Cortex of kidney (tissue), 1 donor: ENCODE measurements at places on chromosomes 2 and 18.

DNA sequence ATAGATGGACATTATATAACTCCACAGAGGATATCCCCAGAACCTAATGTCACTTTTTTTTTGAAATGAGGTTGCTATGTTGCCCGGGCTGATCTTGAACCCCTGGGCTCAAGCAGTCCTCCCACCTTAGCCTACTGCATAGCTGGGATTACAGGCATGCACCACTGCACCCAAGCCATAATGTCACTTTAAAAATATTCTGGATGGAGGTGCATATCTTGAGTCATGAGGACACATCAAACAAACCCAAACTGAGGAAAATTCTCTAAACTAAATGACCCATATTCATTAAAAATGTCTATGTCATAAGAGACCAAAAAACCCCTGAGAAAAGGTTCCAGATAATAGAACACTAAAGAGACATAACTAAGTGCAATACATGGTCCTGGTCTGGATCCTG lies 36.3 kb downstream of the OSGEPL1 start:
- no peak for DNase-seq

GRCh38 chr2:18930971-18931370 lies 341.6 kb upstream of the NT5C1B start:
- no peak for DNase-seq

DNA sequence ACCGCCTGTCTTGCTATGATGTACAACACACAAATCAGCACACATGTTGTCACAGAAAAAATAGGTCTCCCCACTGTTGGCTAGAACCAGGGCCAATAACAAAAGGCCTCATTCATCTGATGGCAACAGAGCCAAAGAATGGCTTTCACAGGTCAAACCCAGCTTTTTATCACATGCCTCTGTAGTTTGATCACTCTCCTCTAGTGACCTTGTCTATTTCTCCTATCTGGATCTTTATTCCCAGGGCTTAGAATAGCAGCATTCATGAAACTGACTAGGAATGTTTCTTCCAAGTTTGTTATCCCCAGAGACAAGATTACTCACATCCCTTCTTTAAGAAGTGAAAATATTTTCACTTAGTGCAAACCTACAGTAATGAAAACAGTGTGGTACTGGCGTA lies 285.8 kb upstream of the GYPC start:
- DNase-seq = no peak

DNA sequence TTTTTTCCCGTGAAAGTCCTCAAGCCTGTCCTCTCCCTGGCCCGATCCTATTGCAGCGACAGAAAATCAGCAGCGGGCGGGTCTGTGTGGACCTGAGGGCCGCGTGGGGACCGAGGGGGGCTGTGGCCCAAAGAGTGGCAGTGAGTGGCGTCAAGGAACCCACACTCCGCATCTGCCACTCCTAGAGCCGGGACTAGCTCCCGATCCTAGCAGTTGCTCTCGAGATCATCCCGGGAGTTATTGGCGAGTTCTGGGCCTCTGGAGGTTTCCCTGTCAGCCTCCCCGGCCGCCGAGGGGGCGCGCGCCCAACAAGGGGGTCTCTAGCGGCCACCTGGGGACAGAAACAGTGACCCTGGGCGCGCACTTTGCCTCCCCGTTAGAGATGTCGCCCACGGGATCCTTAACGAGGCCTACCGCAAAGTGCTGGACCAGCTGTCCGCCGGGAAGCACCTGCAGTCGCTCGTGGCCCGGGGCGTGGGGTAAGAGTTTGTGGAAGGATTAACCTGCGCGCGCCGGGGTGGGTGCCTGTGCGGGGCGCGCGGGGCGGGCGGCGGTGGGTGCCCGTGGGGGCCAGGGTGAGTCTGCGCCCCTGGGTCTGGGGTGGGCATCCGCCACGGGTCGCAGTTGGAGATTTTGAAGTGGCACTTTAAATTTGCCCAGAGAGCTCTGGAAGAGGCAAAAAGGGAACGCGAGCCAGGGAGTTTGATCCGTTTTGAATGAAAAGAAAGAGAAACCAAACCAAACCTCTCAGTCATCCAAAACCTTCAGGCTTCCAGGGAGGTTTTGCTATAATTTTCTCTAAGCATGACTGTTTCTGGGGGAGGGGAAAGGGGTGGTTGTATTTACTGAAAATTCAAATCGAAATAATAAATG lies 3.5 kb downstream of the ADCYAP1 start:
- no peak for DNase-seq

DNA sequence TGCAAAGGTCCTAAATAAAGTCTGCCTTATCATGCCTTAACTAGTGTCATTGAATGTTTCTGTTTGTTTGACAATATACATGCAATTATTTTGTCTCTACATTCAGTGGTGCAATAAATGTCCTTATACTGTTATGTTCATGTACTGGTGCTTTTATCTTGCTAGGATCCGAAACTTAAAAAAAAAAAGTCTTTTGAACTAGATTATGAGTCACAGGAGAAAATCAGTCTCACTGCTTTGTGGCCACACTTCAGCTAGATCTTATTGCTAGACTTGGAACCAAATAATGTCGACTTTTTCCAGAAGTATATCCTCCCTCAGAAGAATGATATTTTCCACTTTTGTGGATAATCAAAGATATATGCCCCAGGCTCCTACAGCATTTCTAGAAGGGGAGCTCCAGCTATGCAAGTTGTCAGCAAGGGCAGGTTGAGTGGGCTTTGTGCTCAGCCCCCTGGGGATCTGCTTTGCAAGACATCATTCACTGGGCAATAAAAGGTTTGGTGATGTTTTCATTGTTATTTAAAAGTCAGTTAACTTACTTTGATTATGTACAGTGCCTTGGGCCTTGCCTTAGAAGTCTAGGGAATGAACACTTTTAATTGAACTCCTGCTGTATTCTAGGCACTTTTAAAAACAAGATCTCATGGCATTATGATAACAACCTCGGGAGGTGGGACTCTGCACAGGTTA lies 157.1 kb upstream of the LRRTM1 start:
- DNase-seq = no peak

DNA sequence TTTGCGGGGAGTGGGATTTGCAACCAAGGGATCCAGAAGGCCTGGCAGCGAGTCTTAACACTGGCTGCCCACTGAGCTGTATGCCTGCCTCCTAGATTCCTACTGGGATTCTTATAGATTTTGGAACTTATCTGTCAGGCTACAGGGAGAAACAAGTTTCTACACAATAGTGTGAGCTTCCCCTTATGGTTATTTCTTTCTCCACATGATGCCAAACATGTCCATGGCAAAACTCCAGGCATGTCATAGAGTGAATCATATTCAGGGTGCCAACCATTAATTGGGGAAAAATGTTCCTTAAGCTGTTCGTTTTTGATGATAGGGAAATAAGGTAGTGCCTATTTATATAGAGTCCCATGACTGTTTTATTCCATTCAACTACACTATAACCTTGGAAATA lies 1185.2 kb upstream of the CELF4 start:
- no peak for DNase-seq

DNA sequence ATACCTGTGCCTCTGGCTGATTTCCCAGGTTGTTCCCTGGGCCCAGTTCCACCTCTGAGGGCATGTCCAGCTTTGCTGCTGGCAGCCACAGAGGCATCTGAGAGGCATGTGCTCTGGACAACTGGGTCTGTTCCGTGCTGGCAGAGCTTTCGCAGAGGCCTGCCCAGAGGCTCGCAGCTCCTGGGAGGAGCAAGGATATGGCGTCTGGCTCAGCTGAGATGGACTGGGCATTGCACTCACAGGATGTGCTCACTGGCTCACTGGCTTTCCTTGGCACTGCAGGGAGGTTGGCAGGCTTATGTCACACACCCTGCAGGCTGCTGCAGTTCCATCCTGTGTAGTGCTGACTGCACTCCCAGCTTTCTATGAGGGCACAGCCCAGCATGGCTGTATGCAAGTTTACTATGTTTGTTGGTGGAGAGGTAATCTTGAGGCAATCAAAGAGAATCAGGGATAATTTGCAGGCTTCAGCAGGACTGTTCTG lies 172.3 kb downstream of the PRKCE start:
- no peak for DNase-seq

GRCh38 chr18:75574187-75574586 lies 146.7 kb upstream of the SMIM21 start:
- no peak for DNase-seq

- no peak for DNase-seq
These were observed 32.8 kb downstream of the ZNF892 start for GRCh38 chr2:95240091-95240490.

DNA sequence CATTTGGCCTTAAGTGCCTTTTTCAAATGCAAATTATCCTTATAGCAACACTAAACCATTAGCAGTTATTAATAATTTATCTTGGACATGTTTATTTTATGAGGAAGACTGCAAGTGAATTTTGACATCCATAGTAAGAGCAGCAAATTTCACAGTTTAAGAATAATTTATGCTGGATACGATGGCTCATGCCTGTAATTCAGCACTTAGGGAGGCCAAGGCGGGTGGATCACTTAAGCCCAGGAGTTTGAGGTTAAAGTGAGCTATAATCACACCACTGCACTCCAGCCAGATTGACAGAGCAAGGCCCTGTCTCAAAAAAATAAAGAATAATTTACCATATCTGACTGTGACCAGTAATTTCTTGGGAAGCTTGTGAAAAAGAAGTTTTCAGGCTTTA lies 286.2 kb downstream of the TMX3 start:
- no peak for DNase-seq

- DNase-seq = no peak
These were observed 202.1 kb upstream of the HS6ST1 start for GRCh38 chr2:128520791-128521190.

GRCh38 chr18:51236225-51236624 lies 38.7 kb upstream of the MEX3C start:
- DNase-seq = no peak

DNA sequence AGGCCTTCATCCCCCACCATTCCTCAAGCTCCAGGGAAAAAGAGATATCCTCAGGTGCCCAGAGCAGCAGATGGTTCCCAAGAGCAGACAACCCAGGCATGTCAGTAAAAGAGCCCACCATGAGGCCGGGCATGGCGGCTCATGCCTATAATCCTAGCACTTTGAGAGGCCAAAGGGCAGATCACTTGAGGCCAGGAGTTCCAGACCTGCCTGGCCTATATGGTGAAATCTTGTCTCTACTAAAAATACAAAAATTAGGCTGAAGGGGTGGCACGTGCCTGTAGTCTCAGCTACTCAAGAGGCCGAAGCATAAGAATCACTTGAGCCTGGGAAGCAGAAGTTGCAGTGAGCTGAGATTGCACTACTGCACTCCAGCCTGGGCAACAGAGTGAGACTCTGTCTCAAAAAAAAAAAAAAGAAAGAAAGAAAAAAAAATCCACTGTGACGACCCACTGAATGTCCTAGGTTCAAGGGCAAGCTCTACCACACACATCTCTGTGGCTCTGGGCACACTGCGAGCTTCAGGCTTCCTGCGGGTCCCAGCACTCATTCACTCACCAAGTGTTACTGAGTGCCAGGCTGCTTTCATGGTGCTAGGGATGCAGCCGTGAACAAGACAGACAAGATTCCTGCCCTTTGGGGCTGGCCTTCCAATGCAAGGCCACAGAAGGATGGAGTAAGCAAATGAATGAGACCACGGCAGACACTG lies 6.5 kb upstream of the DUSP2 start:
- DNase-seq = no peak

GRCh38 chr2:94993176-94994062 lies 32.1 kb upstream of the MAL start:
- no peak for DNase-seq

GRCh38 chr2:137826373-137827372 lies 137.6 kb upstream of the HNMT start:
- no peak for DNase-seq

DNA sequence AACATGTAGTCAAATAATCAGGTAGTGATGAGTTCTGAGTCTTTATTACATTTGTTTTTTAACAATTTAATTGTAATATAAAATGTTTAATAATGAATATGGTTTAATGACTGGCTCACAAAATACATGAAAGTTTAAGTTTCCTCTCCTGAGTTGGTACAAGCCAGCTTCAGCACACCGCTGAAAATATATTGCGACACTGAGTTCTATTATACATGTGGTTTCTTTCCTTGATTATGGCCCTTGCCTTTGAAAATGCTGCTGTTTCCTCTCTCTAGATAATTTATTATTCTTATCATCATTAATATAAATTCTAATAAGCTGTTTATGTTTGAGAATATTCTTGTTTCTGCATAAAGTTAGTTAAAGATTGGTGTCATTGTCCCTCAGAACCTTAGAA lies 249.3 kb downstream of the PARD3B start:
- DNase-seq = no peak

- no peak for DNase-seq
These were observed 21.1 kb upstream of the NOSTRIN start for GRCh38 chr2:168781191-168781817.

DNA sequence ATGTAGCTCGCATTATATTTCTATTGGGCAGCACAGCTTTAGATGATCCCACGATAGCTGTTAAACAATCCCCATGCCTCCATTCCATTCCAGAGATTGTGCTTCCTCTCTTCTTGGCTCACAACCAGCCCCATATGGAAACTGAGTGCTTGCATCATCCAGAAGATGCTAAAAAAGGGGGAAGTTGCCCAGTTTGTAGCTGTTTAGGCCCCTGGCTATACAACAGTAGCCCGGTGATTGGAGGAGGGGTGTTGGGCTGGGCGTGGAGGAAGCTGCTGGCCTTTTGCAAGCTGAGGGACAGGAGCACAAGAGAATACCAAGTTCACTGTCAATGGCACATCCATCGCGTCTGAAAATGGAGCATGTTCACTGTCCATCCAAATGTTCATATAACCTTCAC lies 360.2 kb downstream of the ALK start:
- DNase-seq = no peak

GRCh38 chr18:47254341-47254939 lies 3.0 kb upstream of the SKOR2 start:
- no peak for DNase-seq

- DNase-seq = no peak
These were observed 147.8 kb downstream of the WDSUB1 start for GRCh38 chr2:159138642-159139182.
